ENCODE measurements at places on chromosomes 4 and X.

- DNase-seq, result no peak
These were observed 335.0 kb downstream of the BMPR1B start for GRCh38 chr4:95092766-95093165.

DNA sequence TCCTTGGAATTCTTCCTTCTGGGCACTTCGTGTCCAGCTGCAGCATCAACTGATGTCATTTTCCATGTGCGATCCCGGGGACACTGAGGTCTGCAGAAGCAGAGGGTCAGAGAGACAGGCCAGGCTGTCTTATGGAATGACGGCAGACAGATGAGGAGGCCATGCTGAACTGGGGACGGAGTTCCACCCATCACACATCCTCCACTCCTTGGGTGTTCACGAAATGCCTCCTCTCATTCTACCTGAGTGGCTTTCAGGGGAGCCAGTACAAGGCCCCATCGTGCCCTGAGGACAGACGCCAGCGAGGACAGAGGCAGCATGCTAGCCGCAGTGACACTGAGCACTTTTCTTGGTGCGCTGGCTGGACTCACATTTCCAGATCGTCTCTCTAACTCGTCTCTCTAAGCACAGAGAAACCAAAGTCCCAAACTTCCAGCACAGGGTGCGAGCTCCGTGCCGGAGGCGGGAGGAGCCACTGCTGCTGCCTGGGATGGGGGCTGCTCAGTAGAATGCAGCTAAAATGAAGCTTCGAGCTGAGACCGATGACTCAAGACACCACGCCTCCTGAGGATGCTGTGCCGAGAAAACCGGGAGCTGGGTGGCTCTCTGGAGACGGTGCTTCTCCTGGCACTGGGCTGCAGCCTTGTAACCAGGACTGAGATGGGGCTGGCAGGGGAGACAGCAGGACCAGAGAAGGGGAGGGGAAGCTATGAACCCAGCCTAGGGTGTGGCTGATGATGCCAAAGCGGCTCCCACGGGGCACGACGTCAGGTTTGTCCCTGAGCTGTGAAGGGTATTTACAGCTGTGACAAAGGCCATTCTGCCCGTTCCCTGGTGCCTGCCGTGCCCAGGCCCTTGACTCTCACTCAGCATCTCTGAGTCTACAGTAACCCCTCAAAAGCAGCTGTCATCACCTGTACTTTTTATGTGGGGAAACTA, 8.2 kb downstream of the ABLIM2 start:
- no peak for DNase-seq

DNA sequence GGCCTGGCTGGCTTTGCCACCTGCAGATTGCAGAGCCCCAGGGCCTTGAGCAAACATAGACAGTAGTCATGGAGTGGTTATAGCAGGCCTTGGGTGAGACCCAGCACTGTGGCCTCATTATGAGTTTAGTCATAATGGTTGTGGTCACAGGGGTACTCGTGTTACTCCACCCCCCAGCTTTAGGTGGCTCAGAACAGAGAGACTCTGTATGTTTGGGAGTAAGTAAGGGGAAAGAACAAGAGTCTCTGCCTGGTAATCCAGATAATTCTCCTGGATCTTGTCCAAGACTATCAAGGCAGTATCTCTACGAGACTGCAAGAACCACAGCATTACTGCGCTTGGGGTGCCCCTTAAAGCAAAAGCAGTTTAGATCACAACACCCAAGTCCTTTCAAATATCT, 62.3 kb upstream of the SCRG1 start:
- DNase-seq, result no peak

- DNase-seq, result no peak
These were observed 179.6 kb upstream of the TENM3 start for GRCh38 chr4:182063651-182064050.

DNA sequence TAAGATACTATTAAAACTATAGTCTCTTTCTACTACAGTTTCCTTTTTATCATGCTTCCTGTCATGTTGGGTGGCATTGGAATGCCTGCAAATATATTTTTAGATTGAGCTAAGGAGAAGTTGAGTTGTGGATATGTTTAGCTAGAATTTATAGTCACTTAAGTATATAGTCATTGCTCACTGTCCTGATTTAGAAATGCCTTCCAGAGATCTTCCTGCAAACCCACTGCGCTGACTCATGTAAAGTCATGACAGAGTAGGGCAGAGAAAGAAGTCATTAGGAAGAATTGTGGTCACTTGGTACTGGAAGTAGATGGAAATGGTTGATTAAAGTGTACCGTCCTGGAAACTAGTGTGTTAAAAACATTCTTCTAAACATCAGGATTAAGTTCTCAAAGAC, 490.3 kb upstream of the PABPC4L start:
- no peak for DNase-seq

All from effector CD4-positive, alpha-beta T cell (primary cell).